ENCODE measurements at places on chromosomes 6 and 20.

DNA sequence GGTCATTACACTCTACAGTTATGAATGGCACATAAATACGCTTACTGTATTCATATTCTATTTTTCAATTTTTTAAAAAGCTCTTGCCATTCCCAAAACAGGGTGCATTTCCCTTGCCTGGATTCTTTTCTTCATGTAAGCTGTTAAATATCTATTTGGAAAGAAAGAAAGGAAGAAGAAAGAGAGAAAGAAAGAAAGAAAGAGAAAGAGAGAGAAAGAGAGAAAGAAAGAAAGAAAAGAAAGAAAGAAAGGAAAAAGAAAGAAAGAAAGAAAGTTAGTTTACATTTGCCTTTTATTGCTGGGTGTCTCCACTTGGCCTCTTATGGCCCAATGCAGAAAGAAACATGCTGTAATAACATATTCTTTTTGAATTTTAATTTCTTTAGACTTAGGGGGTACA, 165.9 kb upstream of the ATXN1 start:
- DNase-seq, result no peak

DNA sequence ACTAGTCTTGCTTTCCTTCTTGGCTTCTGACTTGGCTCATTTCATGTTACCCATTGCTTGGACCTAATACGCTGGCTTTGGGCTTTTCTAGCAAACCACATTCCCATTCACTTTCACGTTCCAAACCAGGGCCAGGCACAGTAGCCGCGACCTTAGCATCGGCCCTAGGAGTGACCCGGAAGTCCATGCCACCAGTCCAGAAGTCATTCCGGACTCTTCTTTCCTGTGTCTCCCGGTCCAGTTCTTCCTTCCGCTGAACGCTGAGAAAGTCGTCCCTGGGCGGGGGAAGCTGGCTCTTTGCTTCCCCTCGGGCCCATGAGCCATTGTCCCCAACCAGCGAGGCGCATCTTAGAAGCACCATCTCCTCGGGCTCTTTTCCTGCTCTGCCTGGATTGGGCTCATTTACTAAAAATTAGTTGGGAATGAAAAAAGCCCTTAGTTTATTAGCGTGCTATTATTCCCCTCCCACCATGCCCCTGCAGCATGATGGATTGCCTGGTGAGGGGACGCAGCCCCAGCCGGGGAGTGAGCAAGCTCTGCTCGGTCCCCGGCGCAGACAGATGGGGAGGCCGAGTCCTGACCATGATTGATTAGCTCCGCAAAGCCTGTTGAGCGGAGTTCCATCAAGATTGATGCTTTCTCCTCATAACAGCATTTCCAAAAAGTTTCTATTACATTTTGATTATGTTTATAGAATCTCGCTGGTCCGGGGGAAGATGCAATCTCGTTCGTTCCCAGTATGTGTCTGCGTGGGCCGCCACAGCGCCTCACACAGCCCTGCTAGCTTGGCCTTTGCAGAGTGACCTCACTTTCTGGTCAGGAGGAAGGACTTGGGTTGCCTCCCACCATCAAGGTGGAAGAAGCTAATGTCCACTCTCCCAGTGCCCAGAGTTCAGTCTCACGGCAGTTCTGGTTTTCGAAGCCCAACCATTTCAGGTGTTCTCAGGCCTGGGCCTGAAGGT, 115.1 kb upstream of the TOP1 start:
- no peak for DNase-seq

- DNase-seq, result no peak
Measured at GRCh38 chr6:135504734-135505133, 7.2 kb upstream of the AHI1 start.

GRCh38 chr6:133131621-133132465, 109.3 kb upstream of the EYA4 start:
- no peak for DNase-seq

- DNase-seq, result no peak
Measured at GRCh38 chr6:8030920-8031319, 33.3 kb downstream of the BLOC1S5 start.

DNA sequence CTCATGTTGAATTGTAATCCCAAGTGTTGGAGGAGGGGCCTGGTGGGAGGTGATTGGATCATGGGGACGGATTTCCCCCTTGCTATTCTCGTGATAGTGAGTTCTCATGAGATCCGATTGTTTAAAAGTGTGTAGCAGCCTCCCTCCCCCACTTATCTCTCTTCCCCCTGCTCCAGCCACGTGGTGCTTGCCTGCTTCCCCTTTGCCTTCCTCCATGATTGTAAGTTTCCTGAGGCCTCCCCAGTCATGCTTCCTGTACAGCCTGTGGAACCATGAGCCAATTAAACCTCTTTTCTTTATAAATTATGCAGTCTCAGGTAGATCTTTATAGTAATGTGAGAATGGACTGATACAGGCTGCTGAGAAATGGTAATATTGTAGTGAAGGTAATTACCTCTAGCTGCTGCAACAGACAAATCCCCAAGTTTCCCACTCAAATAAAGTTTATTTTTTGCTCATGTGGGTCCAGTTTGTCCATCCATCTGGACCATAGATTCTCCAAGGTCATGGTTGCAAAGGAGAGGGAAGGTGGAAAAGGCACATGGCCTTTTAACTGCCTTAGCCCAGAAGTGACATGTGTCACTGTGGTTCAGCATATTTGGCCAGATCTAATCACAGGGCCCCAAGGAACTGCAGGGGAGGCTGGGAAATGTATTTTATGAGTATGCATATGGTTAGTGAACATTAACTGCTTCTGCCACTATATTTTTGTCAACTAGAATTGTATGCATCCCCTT, 89.2 kb downstream of the TRMT11 start:
- no peak for DNase-seq

DNA sequence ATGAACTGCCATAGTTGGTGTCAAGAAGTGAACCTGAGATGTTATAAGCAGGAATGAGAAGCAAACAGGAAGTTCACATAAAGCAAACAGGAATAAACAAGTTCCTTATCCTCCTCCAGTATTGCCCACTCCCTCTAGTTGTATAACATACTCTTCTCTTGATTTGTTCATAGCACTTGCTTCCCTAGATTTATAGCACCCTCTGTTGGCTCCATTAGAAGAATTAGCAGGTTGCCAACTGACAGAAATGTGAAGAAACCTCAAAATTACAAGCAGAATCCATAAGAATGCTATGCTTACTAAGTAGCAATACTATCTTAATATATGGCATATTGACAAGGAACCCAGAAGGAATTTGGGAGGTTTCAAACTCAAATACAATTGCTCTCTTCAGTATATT, 195.4 kb downstream of the TBX18 start:
- DNase-seq, result peak; percentile 30

DNA sequence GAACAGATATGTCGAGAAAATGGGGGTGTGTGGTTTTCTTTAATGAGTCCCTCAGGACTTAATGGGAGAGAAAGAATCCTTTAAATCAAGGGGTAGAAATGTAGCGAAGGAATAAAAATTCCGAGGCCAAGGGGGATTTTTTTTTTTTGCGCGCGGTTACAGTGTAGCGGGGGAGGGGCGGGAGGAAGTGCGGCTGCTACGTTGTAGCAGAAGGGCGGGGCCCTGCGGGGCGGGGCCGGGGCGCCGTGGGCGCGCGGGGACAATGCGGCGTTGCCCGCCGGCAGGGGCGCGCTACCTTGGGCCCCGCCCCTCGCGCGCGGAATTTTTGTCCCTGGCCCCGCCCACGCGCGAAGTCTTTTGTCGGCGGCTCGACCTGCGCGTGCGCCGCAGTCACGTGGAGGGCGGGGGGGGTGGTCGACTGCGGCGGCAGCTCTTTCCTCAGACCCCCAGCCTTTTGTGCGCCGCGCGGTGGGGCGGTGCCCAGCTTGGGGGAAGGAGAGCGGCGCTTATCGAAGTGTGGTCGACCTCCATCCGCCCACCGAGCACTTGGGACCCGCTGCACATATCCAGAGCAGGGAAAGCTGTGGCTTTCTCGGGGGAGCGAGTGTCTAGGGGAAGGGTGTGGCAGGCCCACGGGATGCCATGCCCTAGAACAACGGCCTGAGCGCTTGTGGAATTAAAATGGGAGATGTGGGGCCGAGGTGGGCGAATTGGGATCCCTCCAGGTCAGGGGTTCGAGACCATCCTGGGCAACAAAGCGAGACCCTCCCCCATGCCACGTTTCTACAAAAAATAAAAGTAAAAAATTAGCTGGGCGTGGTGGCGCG, 1.3 kb downstream of the TUBB start:
- DNase-seq, result peak; percentile 92

DNA sequence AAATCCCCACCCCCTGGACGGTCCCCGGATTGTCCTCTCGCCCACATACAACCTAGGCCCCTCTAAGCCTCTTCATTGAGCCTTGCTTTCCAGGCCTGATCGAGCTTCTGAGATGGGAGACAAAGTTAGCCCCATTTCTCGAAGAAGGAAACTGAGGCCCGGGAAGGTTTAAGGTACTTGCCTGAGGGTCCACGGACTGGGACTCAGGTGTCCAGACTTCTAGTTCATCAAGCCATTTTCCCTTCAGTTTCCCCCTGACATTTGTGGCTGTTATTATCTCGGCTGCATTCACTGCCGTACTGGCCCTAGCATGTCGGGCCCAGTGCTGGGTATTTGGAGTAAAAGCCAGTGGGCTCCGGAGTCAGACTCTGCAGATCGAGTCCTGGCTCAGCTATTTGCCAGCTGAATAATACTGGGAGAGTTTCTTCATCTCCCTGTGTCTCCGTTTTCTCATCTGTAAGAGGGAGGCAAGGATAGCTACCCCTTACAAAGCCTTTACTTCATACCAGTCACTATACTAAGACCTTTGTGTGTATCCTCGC, 633 bp downstream of the RPRD1B start:
- no peak for DNase-seq
